ENCODE measurements at places on chromosomes 11 and 22.

- no peak for DNase-seq
Observed at GRCh38 chr11:16154715-16155396, 201.5 kb downstream of the SOX6 start.

- DNase-seq = no peak
Observed at GRCh38 chr11:7569044-7569443, 55.2 kb downstream of the PPFIBP2 start.

GRCh38 chr11:69240332-69241074 lies 53.5 kb upstream of the MYEOV start:
- DNase-seq = no peak

DNA sequence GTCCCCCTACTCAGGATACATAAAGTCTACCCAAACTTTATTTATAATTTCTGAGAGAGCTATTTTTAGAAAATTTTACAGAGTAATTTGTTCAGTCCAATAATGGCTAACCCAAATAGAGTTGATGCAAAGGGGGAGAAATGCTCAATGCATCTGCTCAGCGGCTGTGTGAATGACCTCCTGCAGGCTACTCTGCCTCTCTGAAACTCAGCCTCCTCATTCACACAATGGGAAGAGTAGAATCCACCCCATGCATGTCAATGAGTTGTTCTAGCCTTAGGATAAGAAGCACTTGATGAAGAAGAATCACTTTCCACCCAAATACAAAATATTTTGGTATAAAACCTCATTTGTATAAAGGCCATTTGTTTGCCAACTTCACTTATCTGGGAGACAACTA lies 1204.0 kb downstream of the LRRC4C start:
- no peak for DNase-seq

DNA sequence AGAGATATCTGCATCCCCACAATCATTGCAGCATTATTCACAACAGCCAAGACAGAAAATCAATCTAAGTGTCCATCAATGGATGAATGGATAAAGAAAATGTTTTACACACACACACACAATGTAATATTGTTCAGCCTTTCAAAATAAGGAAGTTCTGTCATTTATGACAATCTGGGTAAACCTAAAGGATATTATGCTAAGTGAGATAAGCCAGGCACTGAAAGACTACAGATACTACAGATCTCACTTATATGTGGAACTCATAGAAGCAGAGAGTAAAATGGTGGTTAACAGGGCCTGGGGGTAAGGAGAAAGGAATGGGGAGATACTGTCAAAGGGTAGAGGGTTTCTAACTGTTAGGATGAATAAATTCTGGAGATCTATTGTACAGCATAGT lies 36.0 kb upstream of the EED start:
- no peak for DNase-seq

GRCh38 chr11:2123628-2123960 lies 15.6 kb downstream of the IGF2 start:
- DNase-seq = no peak

- no peak for DNase-seq
Observed at GRCh38 chr22:33126881-33127280, 68.7 kb upstream of the SYN3 start.
